Glomerular endothelial cell (primary cell): ENCODE measurements at places on chromosomes 2 and 18. TPM values are rescaled to one million over a fixed set of nuclear protein-coding genes. Genes with fewer than 3 reads are reported as not detected.

The INPP5D gene
- 26.2 and 46.3 TPM in 2 replicates for total RNA-seq

The FZD7 gene
- 9.2 and 10.5 TPM in 2 replicates for total RNA-seq

GRCh38 chr2:237708491-237708890, 81.1 kb downstream of the LRRFIP1 start:
- no peak for DNase-seq

- no peak for DNase-seq
These were observed 22.3 kb downstream of the QPCT start for GRCh38 chr2:37366773-37367172.

GRCh38 chr2:151819920-151820319, 8.3 kb downstream of the ARL5A start:
- DNase-seq = no peak

GRCh38 chr2:141767051-141767450, 363.8 kb downstream of the LRP1B start:
- no peak for DNase-seq

- DNase-seq = no peak
These were observed 598 bp upstream of the WBP1 start for GRCh38 chr2:74457549-74458131.

GRCh38 chr18:49961271-49961670, 147.9 kb upstream of the ACAA2 start:
- no peak for DNase-seq

DNA sequence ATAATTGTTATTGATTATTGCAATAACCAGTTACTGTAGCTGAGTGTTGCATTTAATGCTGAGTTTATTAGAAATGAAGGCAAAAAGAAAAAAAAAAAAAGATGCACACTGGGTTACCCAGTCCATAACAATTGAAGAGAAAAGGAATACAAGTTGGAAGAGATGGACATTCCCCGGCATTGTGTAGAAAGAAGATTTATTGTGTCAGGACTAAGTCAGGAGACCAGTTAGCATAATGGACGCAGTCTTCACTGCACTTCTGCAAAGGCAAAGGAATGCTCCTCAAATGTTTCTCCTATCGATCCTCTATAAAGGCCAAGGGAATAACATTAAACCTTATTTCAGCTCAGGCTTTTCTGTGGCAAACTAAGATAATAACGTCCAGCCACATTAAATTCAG, 157.8 kb downstream of the INSIG2 start:
- DNase-seq = no peak

DNA sequence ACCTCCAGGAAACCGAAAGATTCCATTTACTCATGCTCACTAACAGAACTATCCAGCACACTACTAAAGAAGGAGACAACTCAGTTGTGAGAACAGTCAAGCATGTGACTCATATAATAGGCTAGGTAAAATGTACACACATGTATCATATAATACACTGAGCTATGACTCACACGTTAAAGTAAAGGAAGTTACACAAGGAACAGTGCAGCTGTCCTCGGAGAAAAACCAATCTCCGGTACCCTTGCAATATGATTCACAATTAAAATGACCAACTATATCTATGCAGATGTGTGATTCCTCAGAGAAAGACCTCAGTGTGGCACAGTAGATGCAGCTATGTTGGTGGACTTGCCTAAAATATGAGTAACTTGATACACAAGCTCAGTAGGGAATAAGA, 76.5 kb downstream of the STRN start:
- peak; percentile 92 for DNase-seq
